ENCODE measurements at places on chromosomes 2 and 18.

DNA sequence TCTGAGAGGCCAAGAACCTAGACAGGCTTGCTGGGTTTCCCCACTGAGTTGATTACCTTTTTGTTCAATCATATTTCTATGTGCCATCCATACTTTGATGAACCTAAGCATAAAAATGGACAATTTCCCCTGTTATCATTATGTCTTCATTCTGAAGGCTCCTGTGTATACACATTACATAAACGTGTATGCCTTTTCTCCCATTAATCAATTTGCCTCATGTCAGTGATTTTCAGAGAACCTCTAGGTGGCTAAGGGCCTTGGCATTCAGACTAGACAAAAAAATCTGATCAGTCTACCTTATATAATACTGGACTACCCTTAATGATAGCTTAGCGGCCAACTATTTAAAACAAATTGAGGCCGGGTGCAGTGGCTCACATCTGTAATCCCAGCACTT, 4.1 kb upstream of the PEX13 start:
- DNase-seq, result no peak

DNA sequence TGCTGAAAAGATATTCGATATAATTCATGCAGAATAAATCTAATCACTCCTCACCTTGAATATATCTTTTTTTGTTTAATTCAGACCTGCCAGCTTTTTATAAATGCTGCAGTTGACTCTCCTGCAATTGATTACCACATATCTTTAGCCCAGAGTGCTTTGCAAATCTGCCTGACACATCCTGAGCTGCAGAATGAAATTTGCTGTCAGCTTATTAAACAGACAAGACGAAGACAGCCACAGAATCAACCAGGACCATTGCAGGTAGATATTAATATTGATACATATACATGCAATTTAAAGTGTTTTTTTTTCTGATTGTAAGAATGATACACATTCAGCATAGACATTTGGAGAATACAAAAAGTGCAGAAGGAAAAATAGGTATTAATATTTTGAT, 35.6 kb upstream of the DYNC2LI1 start:
- DNase-seq, result no peak

DNA sequence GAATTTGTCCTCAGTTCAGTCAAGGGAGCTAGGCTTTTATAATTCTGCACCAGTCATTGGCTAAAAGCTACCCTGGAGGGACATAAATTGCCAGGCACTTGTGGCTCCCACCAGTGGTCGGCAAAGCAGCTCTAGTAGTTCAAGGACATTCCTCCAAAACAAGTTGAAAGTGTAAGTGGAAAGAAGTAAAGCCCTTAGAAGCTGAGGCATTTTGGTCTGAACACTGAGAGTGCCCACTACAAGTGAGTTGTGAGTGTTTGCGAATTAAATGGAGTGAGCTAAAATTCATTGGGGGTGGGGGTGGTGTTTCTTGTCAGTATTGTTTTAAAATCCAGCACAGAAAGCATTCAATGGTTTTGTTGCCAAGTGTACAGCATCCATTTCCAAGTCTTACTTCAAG, 879.9 kb upstream of the CDH2 start:
- DNase-seq, result no peak

GRCh38 chr2:85888020-85888683, 638 bp downstream of the ST3GAL5 start:
- DNase-seq, result peak; percentile 68

GRCh38 chr2:233792720-233793119, 14.6 kb downstream of the MROH2A start:
- DNase-seq, result no peak

GRCh38 chr2:159230145-159230877, 56.2 kb downstream of the WDSUB1 start:
- DNase-seq, result no peak

DNA sequence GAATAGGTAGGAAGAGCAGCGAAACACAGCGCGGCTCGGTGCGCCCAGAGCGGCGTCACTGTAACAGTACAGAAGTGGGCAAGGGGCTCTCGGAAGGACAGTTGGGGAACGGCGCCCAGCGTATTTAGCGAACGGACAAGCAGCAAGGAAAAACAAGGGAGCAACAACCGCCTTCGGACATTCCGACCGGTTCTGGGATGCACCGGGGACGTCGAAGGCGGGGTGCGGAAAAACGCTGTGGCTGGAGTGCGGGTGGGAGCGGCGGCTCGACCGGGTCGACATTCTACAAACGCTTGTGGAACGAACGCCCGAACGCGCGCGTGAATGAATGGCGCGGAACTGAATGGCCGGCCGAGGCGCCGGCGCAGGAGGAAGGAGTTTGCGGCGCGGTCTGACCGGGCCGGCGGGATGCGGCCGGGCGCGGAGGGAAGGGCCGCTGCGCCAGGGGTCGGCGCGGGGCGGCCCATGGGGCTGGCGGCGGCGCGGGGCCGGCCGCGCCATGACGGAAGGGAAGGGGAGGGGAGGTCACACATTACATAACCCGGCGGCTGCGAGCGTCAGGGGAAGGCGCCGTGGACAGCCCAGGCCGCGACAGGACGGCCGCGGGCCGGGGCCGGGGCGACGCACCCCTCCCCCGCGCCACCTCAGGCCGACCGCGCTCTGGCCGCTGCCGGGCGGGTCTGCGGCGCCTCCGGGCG, 605 bp downstream of the REV1 start:
- DNase-seq, result no peak

DNA sequence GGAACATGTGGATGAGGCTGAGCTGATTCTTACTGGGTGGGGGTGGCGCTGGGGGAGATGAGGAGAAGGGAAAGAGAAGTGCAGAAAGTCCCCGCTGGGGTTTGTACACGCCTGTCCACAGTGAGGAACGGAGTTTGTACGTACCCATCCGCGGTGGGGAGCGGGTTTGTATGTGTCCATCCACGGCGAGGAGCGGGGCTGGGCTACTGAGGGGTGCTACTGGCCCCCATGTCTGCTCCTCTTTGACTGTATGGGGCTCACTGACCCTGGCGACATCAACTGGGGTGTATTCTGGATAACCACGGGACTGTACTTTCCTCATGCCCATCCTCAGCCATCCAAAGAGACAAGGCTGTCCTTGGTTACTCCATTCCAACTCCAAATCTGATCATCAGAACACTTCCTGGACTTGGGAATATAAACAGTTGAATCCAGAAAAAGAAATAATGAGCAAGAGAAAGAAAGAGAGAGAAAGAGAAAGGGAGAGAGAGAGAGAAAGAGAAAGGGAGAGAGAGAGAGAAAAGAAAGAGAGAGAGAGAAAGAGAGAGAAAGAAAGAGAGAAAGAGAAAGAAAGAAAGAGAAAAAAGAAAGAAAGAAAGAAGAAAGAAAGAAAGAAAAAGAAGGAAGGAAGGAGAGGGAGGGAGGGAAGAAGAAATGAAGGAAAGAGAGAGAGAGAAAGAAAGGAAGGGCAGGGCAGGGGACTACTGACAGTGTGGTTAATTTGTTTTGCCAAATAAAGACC, 21.0 kb downstream of the MAL start:
- no peak for DNase-seq

DNA sequence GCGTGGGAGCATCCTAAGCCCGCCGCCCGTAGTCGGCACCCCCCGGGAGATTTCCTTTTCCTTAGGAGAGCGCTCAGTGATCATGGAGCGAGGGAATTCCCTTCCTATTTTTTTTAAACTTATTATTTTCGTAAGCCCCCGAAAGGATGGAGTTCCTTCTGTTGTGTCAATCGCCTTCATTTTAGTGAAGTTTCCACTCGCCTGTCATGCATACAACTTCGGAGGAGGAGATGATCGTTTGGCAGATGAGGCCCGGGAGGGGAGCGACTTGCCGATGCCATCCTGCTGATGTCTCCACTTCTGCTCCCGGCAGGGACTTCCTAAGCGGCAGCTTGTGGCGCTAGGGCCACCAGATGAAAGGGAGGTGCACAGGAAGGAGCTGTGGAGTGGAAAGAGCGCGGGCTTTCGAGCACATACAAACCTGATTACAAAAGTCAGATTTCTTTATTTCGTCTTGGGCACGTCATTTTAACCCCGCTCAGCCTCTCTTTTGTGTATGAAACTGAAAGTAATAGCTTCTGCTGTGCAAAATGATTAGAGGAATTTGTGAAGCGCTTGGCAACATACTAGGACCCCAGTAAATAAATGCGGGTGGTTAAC, at the start of gene ADGRF3:
ADGRF3 (minus strand) TSS at position 336 of the 600 bp plus-strand sequence. CDS start 555 bp downstream, outside the sequence.
- DNase-seq, result peak; percentile 82

DNA sequence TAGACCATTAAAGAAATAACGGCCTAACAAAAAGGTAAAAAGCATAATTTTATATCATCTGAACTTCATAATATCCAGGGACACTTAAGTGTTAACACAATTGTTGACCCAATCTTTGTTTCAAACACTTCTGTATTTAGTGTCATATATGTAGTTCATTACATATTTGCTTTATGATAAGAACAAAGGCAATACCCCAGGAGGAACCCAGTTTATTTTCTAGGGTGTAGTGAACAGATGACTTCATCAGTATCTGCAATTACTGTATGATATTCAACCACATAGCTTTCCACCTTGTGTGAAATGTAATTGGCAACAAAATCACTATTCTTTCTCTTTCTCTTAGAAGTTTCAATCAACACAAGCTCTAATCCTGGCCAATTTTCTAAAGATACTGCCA, 177.8 kb downstream of the SLC39A10 start:
- DNase-seq, result no peak

- no peak for DNase-seq
Observed at GRCh38 chr18:24227977-24228666, 89.3 kb downstream of the CABYR start.

- no peak for DNase-seq
Observed at GRCh38 chr2:143559147-143559546, 429.9 kb downstream of the ARHGAP15 start.

- DNase-seq, result no peak
Observed at GRCh38 chr2:99662761-99663341, 173.0 kb upstream of the REV1 start.

DNA sequence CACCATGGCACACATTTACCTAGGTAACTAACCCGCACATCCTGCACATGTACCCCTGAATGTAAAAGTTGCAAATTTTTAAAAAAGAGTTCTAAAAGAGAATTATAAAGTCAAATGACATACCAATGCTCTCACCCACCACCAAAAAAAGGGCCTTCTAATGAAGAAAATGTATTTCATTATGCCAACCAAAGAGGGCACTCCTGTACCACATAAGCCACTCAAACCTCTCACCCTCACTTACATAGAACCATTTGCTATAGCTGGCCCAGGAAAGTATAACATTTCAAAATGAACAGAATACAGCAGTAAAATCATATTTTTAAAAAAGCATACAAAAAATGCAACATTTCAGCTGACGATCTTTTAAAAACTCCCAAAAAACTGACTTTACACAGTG, 241.5 kb upstream of the PKDCC start:
- DNase-seq, result no peak

DNA sequence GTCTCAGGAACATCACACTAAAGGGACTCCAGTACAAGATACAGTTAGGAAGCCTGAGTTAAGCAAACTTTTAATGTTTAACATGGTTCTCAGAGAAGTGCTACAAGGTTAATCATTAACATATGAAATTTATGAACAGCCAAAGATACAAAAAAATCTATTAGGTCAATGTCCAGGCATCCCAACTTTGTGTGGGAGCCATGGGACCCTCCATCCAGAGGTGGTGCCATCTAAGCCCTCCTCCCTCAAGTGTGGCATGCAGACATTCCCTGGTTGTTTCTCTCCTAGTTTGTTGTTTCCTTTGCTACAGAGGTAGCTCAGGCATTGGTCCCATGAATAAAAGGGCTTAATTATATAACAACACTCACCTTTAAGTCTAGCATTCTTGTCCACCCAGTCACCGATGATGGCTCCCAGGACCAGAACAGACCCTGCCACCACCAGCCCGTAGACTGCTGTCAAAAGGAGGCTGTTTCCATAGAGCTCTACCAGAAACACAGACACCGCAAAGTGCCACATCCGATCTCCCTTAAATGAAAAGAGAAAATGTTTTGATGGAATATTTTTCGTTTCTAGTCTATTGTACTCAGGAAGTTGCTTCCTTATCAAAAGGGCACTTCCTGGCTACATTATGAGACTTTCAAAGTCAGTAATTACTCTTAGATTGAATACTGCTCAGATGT, 5.7 kb downstream of the SLC40A1 start:
- DNase-seq, result no peak

GRCh38 chr18:21439431-21439846, 161.1 kb downstream of the ESCO1 start:
- DNase-seq, result no peak

DNA sequence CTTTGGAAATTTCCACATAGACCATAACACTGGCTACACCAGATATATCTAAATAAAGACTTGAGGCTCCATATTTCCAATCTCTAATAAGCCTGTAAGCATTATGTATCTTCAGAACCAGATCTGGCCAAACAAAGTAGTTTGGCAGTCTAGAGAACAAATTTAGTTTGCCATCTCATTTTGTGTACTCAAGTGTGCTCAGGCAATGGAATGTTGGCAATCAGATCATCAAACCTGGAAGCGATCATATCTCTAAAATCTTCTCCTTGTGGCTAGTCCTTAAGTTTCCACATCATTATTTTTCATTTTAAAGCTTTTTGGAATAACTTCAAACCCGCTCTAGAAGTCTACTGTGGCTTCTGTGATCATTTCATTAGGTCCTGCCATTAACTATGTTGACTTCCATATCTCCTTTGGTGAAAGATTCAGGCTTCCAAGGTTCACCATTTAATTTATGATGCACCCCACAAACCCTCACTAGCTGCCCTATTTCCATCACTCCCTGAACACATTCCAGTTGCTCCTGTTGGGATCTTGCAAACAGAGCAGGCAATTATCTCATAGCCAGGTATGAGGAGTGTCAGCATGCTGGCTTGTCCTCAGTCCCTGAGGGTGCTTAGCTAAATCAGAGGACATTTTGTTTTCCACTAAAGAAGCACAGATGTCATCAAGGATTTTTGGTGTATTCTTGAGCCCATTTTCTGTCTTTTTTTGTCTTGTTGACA, 46.2 kb downstream of the WDR75 start:
- DNase-seq, result no peak

DNA sequence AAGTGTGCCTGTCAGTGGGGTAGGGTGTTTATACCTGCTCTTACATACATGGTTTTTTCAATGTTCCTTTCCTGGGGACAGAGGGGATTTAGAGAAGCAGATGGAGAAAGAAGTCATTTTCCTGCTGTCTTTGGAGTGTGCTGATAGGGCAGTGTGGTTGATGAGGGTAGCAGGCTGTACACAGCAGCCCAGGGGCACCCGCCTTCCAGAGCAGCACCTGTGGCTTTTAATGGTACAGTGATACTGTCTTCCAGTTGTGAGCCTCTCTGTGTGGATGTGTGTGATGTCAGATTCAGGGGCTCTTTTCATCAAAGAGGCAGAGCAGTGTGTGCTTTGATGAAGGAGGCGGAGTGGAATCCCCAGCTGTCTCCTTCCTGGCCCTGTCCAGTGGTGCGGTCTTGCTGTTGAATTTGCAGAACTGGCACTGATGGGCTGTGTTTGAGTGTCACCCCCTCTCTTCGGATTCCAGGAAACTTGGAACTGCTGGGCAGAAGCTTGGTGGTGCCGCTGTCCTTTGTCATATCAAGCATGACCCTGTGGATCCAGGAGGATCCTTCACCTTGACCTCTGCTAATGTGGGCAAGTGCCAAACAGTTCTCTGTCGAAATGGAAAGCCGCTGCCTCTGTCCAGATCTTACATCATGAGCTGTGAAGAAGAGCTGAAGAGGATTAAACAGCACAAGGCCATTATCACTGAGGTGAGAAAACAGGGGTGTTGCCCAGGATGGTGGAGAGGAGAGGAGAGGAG, 259.8 kb downstream of the PHLPP1 start:
- DNase-seq, result no peak

GRCh38 chr2:106745468-106745867, 140.5 kb downstream of the ST6GAL2 start:
- peak; percentile 96 for DNase-seq

All from NCI-H524 (cell line).